LHCN-M2 (cell line): ENCODE measurements at places on chromosomes 2 and 18. TPM values are rescaled to one million over a fixed set of nuclear protein-coding genes. Genes with fewer than 3 reads are reported as not detected.

Gene SLC66A2
- 45.2 and 53.3 TPM in 2 replicates for total RNA-seq

Gene C1QL2
- not detected in 2 replicates for total RNA-seq

Gene ARHGAP15
- total RNA-seq: 0.11 TPM in 1 of 2 replicates, not detected in the other

Gene GAREM1
- total RNA-seq: 3.1 and 3.8 TPM in 2 replicates

Gene CCDC85A
- total RNA-seq: 0.57 and 1.9 TPM in 2 replicates

Gene FOXI3
- not detected in 2 replicates for total RNA-seq

Gene LYPD1
- total RNA-seq: not detected in 2 replicates

Gene LRRFIP1
- total RNA-seq: 42.1 and 60.7 TPM in 2 replicates

Gene CROCC2
- total RNA-seq: under 0.01 TPM in 1 of 2 replicates, not detected in the other

Gene FAM161A
- 2.3 and 2.5 TPM in 2 replicates for total RNA-seq

Gene PROM2
- 0.06 TPM in 2 replicates for total RNA-seq

Gene PLGLB2
- total RNA-seq: 0.57 and 1.2 TPM in 2 replicates

Gene MARCO
- total RNA-seq: not detected in 2 replicates

DNA sequence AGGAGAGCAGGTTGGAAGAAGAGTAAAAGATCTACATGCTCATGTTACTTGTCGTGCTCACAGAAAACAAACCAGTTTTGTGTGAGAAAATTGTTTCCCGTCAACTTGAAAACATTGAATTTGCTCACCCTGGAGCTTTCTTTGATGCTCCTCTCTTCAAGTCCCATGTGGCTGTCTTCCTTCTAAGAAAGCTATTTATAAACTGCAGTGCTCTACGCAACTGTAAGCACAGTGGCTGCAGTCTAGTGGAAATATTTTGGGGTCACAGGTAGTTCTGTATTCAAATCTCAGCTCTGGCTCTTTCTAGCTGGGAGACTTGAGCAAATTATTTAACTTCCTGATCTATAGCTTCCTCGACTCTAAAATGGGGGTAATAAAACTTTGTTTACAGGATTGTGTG lies 211.8 kb downstream of the PLCL1 start:
- DNase-seq: no peak

GRCh38 chr2:154400563-154401290 lies 297.8 kb upstream of the KCNJ3 start:
- no peak for DNase-seq

- peak; percentile 71 for DNase-seq
Measured at GRCh38 chr2:127695491-127696472, 5.5 kb upstream of the SFT2D3 start.

- DNase-seq: peak; percentile 46
Measured at GRCh38 chr18:76803814-76804213, 18.5 kb upstream of the ZNF236 start.

DNA sequence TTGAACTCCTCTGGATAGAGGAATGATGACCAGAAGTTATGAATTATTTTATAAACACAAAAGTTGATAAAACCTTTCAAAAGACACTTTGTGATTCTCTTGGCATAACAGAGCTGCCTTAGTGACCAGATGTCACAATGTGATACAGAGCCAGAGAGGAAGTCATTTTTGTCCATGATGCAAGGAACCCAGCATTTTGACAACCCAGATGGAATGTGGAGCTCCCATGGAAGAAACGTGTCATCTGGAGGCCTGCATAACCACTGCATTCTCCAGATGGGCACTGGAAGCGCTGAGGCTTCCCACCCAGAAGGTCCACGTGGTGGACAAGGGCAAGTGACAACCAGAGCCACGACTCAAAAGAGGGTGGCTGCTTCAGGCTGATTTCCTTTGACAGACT lies 30.1 kb downstream of the HRH4 start:
- DNase-seq: peak; percentile 12

DNA sequence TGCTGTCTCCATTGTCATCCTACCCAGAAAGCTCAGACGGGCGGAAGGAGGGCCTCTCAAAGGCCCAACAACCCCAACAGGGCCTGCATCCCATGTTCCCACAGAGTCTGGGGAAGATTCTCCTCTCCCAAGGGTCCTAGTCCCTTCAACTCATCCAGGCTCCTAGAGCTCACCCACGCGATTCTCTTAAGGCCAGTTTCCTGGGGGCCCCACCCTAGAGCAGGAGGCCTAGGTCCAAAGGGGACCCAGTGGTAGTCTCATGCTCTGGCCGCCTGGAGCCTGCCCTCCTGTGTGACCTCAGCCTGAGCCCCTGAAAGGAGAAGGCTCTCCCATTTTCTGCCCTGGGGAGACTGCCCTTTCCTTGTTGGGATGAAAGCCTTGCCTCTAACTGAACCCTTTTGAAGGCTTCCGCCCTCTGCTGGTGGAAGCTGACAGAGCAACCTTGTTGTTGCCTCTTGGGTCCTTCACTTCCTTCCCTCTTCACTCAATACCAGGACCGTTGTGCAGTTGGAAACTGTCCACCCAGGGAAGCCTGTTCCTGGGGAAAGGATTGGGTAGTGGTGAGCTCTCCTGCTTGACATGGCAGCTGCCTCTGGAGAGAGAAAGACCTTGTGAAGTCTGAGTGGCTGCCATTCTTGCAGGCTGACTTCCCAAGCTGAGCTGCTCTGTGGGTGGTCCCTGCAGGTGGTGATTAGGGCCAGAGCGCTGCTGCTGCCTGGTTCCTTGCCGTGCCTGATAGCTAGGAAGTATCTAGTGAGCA lies 86.0 kb upstream of the ALPP start:
- DNase-seq: peak; percentile 63

- DNase-seq: no peak
Measured at GRCh38 chr2:26709323-26710110, 17.0 kb downstream of the KCNK3 start.

GRCh38 chr18:8780227-8780626 lies 74.9 kb downstream of the MTCL1 start:
- no peak for DNase-seq

GRCh38 chr2:106039634-106040315 lies 154.3 kb downstream of the UXS1 start:
- no peak for DNase-seq

GRCh38 chr2:65129286-65129825 lies 550 bp downstream of the RAB1A start:
- no peak for DNase-seq

DNA sequence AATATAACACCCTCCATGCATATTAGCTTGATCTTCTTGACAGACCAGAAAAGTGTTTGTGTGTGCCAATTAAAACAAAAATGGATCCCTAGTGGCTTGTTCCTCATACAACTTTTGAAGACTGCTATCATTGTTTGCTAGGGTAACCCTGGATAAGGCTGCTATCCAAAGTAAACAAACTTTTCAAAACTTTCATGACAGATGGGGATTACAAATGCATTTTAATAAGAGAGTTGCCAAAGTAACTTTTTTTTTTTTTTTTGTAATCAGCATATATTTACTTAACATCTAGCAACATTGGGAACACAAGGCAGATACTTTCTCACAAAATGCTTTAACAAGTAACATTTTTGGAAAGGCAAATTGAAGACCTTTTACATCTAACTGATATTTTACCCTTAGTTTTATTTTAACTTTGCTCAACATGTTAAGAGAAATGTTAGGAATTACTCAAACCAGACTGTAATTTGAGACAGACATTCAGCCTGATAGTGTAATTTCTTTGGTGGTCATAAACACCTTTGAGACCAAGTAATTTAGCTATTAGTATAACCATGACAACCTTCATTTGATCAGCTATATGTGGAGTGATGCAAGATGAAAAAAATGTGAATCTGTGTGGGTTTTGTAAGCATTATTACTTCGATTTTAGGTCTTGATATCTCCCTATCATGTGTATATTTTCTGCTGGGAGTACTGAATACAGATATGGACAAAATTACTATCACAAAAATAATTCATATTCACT lies 300.9 kb downstream of the ARHGAP15 start:
- DNase-seq: peak; percentile 91

- DNase-seq: peak; percentile 17
Measured at GRCh38 chr2:191115391-191115790, 35.4 kb downstream of the STAT4 start.

- no peak for DNase-seq
Measured at GRCh38 chr18:24662412-24662821, 202.0 kb downstream of the HRH4 start.

GRCh38 chr18:75395137-75395536 lies 32.4 kb downstream of the SMIM21 start:
- no peak for DNase-seq

GRCh38 chr18:21853016-21853415 lies 112.4 kb downstream of the MIB1 start:
- peak; percentile 47 for DNase-seq

DNA sequence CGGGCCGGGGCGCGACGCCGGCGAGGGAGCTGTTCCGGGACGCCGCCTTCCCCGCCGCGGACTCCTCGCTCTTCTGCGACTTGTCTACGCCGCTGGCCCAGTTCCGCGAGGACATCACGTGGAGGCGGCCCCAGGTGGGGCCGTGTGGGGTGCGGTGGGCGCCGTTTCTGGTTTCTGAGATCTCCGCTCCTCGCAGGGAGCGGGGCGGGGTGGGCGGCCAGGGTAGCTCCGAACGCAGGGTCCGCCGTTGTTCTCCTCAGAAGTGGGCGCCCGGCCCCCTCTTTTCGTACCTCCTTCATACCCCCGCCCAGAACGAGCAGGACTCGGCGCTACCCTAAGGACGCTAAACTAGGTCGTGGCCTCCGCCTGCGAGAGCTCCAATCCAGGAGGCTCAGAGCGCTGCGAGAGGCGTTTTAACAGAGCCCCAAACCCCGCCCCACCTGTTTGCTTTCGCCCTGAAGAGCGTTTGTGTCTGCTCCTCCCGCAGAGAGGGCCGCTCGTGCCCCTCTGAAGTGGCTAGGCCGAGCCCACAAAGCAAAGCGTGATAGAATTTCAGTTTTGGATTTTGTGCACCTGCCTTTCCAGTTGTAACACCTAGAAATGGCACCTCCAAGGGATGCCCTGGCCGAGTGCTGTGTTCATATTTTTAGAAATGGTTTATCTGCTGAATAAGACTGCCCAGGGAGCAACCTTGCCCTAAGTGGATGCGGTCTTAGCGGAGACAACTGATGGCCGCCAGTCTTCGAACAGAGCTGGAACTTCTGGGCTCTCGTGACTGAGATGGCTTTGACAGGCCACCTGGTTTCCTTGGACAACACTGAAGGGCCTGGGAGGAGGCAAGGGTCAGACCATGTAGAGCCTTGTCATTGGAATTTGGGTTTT lies 626 bp downstream of the CAPN10 start:
- no peak for DNase-seq

DNA sequence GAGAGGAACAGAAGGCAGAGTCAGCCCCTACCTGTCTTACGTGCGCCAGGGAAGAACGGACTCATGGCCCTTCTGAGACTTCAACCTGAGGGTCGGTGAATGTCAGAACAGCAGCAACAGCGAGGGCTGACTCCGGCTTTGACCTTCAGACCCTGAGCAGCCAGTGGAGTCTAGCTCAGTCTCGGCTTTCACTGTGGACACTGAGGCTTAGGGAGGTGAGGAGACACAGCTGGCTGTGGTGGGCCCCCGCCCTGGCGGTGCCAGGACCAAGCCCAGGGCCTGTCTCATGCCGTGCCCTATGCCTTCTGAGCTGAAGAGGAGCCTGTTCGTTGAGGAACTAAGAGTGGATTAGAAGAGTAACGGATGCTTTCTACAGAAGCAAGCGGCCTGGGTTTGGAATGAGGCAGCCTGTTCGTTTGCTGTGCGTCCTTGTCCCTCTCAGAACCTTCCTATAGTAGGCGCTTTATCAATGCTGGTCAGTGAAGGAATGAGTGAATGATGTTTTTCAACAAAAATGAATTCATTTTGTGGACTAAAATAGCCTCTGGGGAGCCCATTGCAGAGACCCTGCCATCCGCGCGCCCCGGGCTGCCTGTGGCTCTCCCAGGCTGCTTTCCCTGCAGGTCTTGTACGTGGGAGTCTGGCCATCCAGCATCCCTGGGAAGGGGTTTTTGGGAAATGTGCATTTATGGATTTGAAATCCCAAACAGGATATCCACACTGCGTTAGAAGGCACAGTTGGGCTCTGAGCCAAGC lies 38.9 kb downstream of the ASB1 start:
- no peak for DNase-seq

GRCh38 chr18:70554854-70555445 lies 266.1 kb downstream of the SOCS6 start:
- DNase-seq: no peak

- no peak for DNase-seq
Measured at GRCh38 chr2:162370931-162371330, 27.0 kb downstream of the GCA start.

GRCh38 chr2:28948160-28948559 lies 32.9 kb upstream of the TOGARAM2 start:
- no peak for DNase-seq
